ENCODE measurements at places on chromosomes 7 and 10.

- DNase-seq = no peak
These were observed 136.7 kb upstream of the TCERG1L start for GRCh38 chr10:131448171-131448570.

DNA sequence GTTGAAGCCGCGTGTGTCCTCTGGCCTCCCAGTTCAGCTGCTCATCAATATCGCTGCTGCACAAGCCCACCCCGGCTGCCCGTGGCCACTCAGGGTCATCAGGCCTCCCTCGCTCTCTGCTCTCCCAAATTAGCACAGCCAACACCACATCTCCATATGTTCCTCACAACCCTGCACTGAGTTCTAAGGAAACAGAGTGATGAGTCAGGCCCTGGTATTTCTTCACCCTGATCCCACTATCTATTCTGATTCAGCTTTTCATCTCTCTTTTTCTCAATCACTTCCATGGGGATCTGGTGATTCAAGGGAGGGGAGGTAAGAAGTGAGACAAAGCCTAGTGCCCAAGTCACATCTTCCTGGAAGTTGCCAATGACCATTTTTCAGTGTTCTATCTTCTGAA lies 23.8 kb downstream of the CYTH3 start:
- no peak for DNase-seq

DNA sequence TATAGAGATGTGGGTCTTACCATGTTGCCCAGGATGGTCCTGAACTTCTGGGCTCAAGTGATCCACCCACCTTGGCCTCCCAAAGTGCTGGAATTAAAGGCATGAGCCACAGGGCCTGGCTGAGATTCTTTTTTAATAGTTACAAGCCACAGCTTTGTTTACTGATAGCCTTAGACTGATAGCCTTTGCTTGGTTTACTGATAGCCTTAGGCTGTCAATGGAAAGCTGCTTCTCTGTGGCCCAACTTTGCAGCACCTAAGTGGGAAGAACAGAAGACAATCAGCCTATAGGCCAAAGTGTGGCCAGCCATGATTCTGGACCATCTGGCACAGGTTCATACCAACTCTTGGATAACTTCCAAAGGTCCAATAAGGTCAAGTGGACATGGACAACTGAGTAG lies 24.1 kb upstream of the CDCA7L start:
- DNase-seq = no peak

DNA sequence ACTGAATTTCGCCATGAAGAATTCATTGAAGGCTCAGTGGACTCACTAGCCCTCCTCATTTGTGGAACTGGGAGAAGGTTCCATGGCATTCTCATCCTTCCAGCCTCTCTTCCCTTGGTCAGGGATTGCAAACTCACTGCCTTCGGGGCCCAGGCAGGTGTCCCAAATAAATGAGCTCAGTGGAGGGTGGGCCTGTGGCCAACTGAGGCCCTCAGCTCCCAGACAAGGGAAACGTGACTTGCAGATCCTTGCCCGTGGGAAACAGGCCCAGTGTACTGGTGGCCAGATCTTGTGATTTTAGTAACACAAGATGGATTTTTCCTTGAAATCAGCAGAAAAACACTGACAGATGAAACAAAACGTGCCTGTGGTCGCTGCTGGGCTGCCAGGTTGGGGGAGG lies 168.7 kb upstream of the CTBP2 start:
- no peak for DNase-seq

DNA sequence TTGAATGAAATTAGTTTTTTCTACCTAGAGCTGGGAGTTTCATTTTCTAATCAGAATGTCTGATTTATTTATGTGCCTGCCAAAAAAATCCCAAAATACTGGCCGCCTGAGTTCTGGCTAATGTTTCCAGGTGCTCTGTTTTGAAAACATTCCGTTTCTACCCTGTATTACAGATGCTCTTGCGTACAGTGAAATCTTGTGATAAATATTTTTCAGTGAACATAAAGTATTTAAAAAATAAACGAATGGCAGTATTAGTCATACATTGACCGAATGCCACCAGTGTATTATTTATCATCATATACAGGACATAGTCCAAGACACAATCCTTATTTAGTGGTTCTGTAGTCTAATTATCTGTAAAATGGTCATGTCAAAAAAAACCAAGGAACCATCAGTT lies 102.8 kb downstream of the KAT6B start:
- DNase-seq = no peak

GRCh38 chr7:151141855-151142685 lies 25.4 kb downstream of the GBX1 start:
- DNase-seq = no peak

DNA sequence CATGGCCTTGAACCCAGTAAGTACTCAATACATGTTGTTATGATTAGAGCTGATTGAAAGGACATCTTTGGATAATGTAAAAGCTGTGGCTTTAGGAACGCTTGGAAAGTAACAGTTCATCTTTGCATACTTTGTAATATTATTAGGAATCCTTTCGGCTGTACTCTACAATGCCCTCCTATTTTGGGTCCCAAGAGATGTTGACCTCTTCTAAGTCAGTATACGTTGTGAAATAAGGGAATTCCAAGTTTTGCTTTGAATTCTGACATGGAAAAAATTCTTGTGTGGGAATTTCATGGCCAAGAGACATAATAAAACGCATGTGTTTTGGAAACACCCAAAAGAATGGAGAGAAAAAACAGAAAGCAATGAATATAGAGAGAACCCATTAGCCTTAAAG lies 7.7 kb downstream of the AGR3 start:
- DNase-seq = no peak

- DNase-seq = peak; percentile 13
These were observed 15.1 kb upstream of the NME8 start for GRCh38 chr7:37833107-37833817.

- DNase-seq = no peak
These were observed 434.3 kb downstream of the MDFIC start for GRCh38 chr7:115356139-115356746.

DNA sequence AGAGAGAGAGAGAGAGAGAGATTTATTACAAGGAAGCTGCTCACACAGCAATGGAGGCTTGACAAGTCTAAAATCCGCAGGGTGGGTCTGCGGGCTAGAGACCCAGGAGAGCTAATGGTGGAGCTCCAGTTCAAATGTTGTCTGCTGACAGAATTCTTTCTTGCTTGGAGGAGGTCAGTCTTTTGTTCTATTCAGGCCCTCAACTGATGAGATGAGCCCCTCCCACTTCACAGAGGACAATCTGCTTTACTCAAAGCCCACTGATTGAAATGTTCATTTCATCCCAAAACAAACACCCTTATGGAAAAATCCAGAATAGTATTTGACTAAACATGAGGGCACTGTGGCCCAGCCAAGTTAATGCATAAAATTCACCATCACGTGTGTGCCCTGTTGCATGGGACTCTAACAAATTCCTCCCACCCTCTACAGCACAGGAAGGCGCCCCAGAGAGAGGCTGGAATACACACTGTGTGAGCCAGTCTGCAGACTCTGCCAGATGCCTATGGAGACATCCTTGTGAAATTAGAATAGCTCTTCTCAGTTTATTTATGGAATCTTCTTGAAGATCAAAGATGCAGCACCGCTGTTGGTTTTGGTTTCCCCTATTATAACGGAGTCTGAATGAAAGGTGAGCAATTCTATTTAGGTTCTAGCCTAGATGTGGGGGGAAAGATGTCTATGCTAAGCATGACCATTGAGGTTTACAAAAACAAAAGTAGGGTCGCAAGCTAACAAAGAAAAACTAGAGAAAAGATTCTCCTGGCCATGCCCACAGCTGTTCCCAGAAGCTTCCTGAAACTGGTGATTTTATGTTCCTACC lies 123.0 kb upstream of the SFMBT2 start:
- DNase-seq = no peak

DNA sequence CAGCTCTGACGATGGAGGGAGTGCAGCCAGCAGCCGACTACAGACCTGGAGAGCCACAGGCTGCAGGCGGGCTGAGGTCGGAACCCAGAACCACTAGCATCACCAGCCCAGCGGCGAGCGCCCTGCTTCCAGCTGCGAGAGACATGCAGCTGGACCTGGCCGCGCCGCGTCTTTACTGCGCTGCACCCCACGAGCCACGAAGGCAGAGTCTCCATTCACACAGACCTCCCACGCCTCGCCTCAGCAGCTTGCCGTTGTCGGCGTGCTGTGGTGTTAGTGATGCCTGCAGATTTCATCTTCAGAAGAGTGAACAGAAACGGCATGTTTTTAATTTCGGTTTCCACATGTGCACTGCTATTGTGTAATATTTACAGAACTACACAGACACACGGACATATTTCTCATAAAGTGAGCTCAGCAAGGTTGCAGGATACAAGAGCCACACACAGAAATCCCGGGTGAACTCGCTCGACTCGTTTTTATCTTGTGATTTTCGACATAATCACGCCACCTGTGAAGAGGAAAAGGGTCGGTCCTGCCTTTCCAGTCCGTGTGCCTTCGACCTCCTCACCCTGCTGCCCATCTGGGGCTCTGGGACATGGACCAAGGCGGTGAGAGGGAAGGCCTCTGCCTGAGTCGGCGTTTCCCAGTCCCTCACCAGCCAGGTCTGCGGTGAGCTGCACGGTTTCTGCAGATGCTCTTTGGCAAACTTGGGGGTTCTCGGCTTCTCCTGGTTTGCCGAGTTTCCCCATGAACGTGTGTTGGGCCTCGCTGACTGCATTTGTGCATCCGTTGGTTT lies 252.2 kb downstream of the ELFN1 start:
- DNase-seq = peak; percentile 77

DNA sequence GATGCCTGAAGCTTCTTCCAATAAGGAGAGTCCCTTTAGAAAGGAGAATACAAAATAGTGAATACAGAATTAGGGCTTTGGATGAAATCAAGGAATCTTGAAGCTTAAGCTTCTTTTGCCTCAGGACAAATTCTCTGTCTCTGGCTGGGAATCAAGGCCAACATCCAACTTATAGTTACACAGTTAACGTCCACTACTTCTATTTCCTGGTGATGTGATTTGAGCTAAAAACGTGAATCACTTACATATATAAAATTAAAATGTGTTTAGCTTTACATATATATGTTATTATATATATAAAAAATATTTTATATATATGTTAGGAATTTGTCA lies 11.4 kb upstream of the INPP5F start:
- no peak for DNase-seq

- DNase-seq = no peak
These were observed 28.4 kb downstream of the RBM20 start for GRCh38 chr10:110672580-110672919.

GRCh38 chr7:42319631-42320030 lies 82.6 kb upstream of the GLI3 start:
- DNase-seq = no peak

DNA sequence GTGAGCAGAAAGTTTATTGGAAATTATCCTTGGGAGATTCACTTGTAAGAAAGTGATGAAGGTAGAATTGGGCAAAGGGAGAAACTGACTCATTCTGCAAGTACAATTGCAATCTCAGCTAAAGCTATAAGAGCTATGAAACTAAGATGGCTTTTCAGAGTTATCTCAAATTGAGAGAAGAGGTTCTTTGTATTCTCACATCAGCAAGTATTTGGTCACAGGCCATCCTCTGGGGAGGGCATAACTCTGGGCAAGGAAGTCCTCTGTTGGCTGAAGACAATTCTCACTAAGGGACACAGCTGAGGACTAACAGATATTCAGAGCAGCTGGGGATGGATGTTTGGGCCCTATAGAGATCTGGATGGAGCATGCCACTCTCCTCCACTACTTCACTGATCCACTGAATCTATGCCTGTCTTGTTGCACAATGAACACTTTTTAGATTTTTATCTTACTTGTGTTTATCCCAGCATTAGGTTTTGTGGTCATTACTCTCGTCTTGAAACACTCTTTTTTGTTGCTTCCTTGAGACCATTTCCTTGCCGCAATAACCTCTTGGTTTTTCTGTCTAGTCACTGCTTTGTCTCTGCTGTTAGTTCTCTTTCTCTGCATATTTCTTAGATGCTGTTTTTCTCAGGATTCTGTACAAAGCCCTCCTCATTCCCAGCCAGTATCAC lies 115.1 kb downstream of the GNAI1 start:
- DNase-seq = peak; percentile 35

DNA sequence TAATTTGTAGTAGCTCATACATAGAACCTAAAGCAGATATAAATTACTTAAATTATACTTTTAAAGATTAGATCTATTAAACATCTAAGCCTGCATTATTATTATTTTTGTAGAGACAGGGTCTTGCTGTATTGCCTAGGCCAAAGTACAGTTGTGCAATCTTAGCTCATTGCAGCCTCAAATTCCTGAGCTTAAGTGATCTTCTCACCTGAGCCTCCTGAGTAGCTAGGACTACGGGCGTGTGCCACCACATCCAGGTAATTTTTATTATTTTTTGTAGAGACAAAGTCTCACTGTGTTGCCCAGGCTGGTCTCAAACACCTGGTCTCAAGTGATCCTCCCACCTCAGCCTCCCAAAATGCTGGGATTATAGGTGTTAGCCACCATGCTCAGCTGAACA lies 46.7 kb downstream of the RALA start:
- DNase-seq = no peak

- DNase-seq = no peak
These were observed 210.5 kb downstream of the ARHGAP21 start for GRCh38 chr10:24513155-24513554.

DNA sequence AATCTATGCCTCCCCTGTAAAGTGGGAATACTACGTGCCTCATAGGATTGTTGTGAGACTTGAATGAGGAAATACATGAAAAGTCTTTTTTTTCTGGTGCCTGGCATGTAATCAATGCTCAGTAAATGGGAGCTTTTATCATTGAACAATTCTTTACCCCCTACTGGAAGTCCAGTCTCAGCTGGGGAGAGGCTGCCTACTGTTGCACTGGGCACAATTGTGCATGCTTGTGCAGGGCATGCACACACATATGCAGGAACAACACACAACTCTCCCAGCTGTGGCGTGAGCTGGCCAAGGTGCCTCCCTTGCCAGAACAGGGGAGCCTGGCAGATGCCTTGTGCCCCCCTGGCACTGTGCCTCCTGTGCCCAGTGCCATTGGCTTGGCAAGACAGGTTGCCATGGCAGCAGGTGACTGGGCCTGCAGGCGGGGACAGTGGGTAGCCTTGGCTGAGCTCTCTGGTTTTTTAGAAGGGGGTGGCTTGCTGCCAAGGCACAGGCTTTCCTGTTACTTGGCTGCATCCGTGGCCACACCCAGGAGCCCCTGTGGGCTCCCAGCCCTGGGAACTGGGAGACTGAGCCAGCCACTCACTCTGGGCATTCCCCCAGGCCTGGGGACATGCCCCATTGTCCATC lies 16.1 kb upstream of the PALD1 start:
- no peak for DNase-seq

- no peak for DNase-seq
These were observed 65.7 kb downstream of the AP3M1 start for GRCh38 chr10:74084955-74085354.

- DNase-seq = no peak
These were observed 117.2 kb downstream of the RAB11FIP2 start for GRCh38 chr10:117929327-117930067.

DNA sequence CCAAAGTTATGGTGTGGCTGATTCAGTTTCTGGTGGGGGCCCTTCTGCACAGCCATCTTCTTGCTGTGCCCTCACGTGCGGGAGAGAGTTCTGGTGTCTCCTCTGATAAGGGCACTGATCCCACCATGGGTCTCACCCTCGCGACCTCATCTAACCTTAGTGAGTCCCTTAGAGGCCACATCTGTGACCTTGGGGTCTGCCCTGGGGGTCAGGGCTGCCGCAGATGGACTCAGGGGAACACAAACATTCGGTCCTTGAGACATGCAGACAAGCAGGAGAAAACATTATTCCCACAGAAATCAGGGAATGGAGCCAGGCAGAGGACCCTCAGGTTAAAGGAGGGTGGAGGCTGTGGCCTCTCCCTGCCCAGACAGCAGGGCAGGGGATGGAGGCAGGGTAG lies 177.9 kb downstream of the DNAJB6 start:
- no peak for DNase-seq

Measured in AG09309 (cell line).